ENCODE measurements at places on chromosomes 2 and 18. TPM values are rescaled to one million over a fixed set of nuclear protein-coding genes. Genes with fewer than 3 reads are reported as not detected.
A peak's percentile ranks its signal among the peaks of the same experiment; 100 is the strongest.

The BOLL gene
- polyA plus RNA-seq: not detected

The GAD1 gene
- polyA plus RNA-seq: not detected

The TEX44 gene
- polyA plus RNA-seq: not detected

The ABCG5 gene
- polyA plus RNA-seq: not detected

The ERICH2 gene
- polyA plus RNA-seq: not detected

The STON1 gene
- 0.17 TPM for polyA plus RNA-seq

GRCh38 chr2:119431155-119431975 lies at the start of gene TMEM37:
TSS of gene TMEM37 (plus strand) at chr2:119431854. CDS start at chr2:119431904, 50 bp downstream.
- H3K36me3 ChIP-seq: no peaks in the 10 kb centered on the region
- no peak within 1 kb of the TSS for H3K27ac ChIP-seq
- no peak for DNase-seq
- H3K27me3 ChIP-seq: peaks cover 2% of the 10 kb centered on the region
- H3K4me1 ChIP-seq: peaks cover 3% of the 10 kb centered on the region
- no peak within 1 kb of the TSS for H3K4me3 ChIP-seq

GRCh38 chr2:19356545-19357401 lies 1.6 kb downstream of the OSR1 start:
- DNase-seq: no peak
- H3K4me1 ChIP-seq: peaks cover 48% of the 10 kb centered on the region
- no peaks in the 10 kb centered on the region for H3K36me3 ChIP-seq
- no peak overlapping the region for H3K4me3 ChIP-seq

DNA sequence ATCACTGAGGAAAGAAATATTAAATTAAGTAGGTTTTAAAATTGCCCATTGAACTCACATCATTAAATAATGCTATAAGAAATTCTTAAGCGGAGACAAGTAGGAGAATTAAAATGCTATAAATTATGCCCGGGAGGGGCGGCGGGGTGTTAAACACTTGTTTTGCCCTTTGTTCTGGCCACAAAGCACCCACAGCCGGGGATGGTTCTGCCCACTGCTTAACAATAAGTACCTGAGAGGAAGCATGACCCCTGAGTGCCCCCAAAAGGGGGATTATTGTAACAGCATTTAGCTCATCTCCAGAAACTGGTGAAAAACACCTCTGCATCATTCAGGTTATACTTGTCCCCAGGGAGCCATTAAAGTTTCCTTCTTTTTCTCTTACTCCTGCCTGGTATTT lies 332.7 kb upstream of the POU3F3 start:
- DNase-seq: no peak
- H3K4me3 ChIP-seq: no peak overlapping the region
- no peaks in the 10 kb centered on the region for H3K27me3 ChIP-seq
- H3K27ac ChIP-seq: no peak overlapping the region

DNA sequence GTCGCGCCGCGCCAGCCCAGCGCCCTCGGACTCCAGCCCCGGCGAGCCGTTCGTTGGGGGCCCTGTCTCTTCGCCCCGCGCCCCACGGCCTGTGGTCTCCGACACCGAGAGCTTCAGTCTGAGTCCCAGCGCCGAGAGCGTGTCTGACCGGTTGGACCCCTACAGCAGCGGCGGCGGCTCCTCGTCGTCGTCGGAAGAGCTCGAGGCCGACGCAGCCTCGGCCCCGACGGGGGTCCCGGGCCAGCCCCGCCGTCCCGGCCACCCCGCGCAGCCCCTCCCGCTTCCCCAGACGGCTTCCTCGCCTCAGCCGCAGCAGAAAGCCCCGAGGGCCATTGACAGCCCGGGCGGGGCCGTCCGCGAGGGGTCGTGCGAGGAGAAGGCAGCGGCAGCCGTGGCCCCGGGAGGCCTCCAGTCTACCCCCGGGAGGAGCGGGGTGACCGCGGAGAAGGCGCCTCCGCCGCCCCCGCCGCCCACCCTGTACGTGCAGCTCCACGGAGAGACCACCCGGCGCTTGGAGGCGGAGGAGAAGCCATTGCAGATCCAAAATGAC lies 1.4 kb downstream of the PHLPP1 start:
- H3K4me1 ChIP-seq: peaks cover 36% of the 10 kb centered on the region
- H3K36me3 ChIP-seq: no peaks in the 10 kb centered on the region
- H3K4me3 ChIP-seq: peak overlapping the region; percentile 88
- peak; percentile 50 for DNase-seq
- H3K27ac ChIP-seq: peak overlapping the region; percentile 58

- no peaks in the 10 kb centered on the region for H3K36me3 ChIP-seq
- peaks cover 10% of the 10 kb centered on the region for H3K4me1 ChIP-seq
- no peak for DNase-seq
- H3K27ac ChIP-seq: no peak overlapping the region
These were observed 29.7 kb downstream of the MAP3K2 start for GRCh38 chr2:127358044-127358443.

DNA sequence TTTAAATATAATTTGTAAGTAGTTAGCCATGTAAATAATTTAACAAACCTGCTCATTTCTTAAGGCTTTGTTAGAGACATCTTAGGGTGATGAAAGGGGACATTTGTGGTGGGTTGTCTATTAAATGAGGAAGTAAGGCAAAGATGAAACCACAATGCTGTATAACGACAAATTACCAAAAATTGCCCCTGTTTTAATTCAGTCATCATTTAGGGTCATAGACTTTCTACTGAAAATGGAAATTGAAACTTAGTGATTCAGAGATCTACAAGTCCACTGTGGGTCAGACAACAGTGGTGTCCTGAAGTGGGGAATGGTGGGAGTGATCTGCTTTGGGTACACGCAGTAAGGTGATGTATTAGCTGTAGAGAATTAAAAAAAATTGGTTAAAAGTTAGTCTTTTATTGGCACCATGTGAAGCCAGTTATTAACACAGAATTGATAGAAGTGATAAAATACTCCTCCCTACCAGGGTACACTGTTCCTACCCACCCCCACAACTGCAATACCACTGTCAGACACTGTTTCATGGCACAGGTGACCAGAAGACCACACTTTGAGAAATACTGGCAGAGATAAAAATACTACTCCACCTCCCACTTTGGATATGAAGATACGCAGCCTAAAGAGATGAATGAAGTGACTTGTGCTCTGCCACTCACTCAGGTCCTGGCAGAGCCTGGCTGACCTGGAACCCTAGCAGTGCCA lies 13.4 kb downstream of the CERS6 start:
- H3K27me3 ChIP-seq: no peaks in the 10 kb centered on the region
- no peak for DNase-seq
- no peaks in the 10 kb centered on the region for H3K4me1 ChIP-seq
- no peak overlapping the region for H3K27ac ChIP-seq
- no peaks in the 10 kb centered on the region for H3K36me3 ChIP-seq

- no peak for DNase-seq
- no peaks in the 10 kb centered on the region for H3K4me1 ChIP-seq
- H3K36me3 ChIP-seq: no peaks in the 10 kb centered on the region
- H3K27ac ChIP-seq: no peak overlapping the region
- no peak overlapping the region for H3K4me3 ChIP-seq
- H3K27me3 ChIP-seq: no peaks in the 10 kb centered on the region
These were observed 337.4 kb upstream of the PIK3C3 start for GRCh38 chr18:41617647-41618046.

GRCh38 chr2:71045865-71046548 lies 22.4 kb upstream of the NAGK start:
- no peaks in the 10 kb centered on the region for H3K4me1 ChIP-seq
- no peaks in the 10 kb centered on the region for H3K27me3 ChIP-seq
- no peaks in the 10 kb centered on the region for H3K36me3 ChIP-seq

GRCh38 chr2:28868611-28869010 lies 1.5 kb downstream of the TRMT61B start:
- no peaks in the 10 kb centered on the region for H3K27me3 ChIP-seq
- peaks cover 7% of the 10 kb centered on the region for H3K36me3 ChIP-seq
- H3K4me3 ChIP-seq: peak overlapping the region; percentile 94
- H3K27ac ChIP-seq: no peak overlapping the region

DNA sequence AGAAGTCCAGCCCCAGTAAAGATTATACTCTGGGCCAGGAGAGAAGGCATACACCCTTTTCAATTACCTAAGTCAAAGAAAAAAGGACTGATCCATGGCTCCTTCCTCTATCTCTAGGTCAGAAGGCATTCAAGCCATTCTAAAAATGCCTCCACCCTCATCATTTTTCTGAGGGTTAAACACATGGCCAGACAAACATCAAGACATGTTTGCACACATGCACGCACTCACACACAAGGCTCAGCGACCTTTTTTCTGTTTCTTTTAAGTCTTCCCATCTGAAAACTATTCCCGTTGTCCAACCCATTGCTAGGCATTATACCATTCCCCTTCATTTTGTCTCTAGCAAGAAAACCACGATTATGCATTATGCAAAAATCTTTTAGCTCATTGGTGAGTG lies 126.6 kb downstream of the EN1 start:
- DNase-seq: no peak
- no peaks in the 10 kb centered on the region for H3K36me3 ChIP-seq
- no peak overlapping the region for H3K27ac ChIP-seq
- H3K4me1 ChIP-seq: no peaks in the 10 kb centered on the region

DNA sequence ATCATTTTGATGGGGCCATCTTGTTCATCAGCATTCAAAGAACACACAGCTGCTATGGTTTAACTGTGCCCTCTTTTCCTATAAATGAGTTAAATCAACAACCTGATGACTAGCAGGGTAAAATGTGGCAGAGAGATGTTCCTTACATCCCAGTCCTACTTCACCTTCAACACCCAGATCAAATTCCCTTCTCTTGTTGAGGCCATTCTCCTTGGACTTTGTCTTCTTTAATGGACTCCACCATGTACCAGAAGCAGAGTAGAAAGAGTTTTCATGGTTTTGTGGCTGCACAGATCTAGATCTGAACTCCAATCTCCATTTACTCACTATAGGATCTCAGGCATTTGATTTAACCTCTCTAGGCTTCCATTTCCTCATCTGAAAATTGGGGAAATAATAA lies 6.4 kb upstream of the UPP2 start:
- no peaks in the 10 kb centered on the region for H3K27me3 ChIP-seq
- DNase-seq: no peak
- H3K4me1 ChIP-seq: no peaks in the 10 kb centered on the region

- H3K27ac ChIP-seq: no peak overlapping the region
- no peak for DNase-seq
- H3K4me3 ChIP-seq: no peak overlapping the region
- H3K4me1 ChIP-seq: no peaks in the 10 kb centered on the region
- no peaks in the 10 kb centered on the region for H3K27me3 ChIP-seq
These were observed 231.5 kb downstream of the NYAP2 start for GRCh38 chr2:225630824-225631533.

- no peak overlapping the region for H3K4me3 ChIP-seq
- H3K27ac ChIP-seq: no peak overlapping the region
- H3K4me1 ChIP-seq: no peaks in the 10 kb centered on the region
- H3K36me3 ChIP-seq: no peaks in the 10 kb centered on the region
- H3K27me3 ChIP-seq: no peaks in the 10 kb centered on the region
These were observed 58.5 kb downstream of the SMAD7 start for GRCh38 chr18:48892146-48892855.

DNA sequence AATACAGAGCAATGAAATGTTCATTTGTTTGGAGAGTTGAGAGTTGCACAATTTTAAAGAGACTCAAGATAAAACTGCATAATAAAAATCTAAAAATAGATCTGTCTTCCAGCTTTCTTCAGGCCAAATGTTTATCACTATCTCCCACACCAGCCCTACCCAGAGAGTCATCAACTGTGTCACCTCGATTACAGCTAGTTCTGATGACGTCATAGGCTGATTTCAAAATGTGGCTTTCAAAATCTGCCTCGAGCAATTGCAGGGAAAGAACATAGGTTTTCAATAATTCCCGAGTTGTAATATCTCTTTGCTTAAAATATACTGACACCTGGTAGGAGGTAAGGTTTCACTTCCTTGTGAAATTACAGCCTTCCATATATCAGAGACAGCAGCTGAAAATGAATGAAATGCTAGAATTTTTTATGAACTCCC lies 677.6 kb upstream of the ID2 start:
- H3K27me3 ChIP-seq: no peaks in the 10 kb centered on the region
- H3K36me3 ChIP-seq: no peaks in the 10 kb centered on the region
- no peak overlapping the region for H3K27ac ChIP-seq
- DNase-seq: no peak

DNA sequence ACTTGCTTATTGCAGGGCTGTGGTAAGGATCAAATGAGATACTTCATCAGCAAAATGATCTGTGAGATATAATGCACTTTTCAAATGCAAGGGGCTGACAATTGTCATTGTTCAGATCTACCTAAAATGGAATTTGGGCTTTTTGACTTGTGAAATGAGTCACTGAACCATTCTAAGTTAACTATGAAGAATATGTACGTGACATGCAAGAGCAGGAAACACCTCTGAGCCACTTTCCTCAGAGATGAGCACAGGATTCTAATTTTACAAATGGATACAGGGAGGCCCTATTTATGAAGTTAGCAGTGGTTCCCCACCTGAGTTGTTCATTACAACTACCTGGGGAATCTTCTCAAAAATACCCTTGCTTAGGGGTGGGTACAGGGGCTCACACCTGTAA lies 26.7 kb downstream of the CTLA4 start:
- H3K36me3 ChIP-seq: no peaks in the 10 kb centered on the region
- no peak for DNase-seq
- H3K27ac ChIP-seq: peak overlapping the region; percentile 31

- no peak overlapping the region for H3K4me3 ChIP-seq
- H3K4me1 ChIP-seq: peaks cover 13% of the 10 kb centered on the region
- peaks cover 40% of the 10 kb centered on the region for H3K36me3 ChIP-seq
- DNase-seq: no peak
- no peak overlapping the region for H3K27ac ChIP-seq
These were observed 7.7 kb downstream of the ITGB1BP1 start for GRCh38 chr2:9415516-9416169.

DNA sequence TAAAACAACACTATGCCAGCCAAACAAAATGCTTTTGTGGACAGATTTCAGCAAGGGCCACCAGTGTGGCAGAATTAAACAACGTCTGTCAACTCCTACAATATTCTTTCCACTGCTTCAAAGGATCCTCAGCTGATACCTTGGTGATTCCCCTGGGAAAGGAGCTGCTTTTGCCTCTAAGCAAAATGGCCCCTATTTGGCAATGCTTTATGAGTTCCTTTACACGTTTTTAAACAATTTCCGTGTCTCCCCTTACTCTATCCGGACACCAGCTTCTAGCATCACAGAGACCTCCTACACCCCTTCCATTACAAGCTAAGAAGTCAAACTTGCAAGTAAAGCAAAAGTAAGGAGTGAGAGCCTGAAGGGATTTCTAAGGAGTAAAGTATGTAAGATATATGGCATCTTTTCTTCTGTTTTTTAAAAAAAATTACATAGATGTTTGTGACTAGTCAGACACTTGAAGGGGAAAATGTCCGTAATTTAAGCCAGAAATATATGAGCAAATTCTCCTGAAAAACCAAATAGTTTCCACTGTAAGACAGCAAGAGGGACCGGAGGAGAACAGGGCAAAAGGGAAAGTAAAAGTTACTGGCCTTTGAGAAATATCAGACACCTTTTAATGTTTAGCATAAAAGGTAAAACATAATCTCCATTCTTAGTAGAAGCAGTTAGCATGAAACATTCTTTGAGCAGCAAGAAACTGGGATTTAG lies 1.9 kb downstream of the SOS1 start:
- H3K27ac ChIP-seq: peak overlapping the region; percentile 87
- peaks cover 46% of the 10 kb centered on the region for H3K4me1 ChIP-seq
- peak; percentile 57 for DNase-seq
- H3K4me3 ChIP-seq: peak overlapping the region; percentile 94
